Motor neuron (in vitro differentiated cells): ENCODE measurements at places on chromosomes 12 and 14. TPM values are rescaled to one million over a fixed set of nuclear protein-coding genes. Genes with fewer than 3 reads are reported as not detected.

- ATAC-seq, result no peak
Observed at GRCh38 chr14:78644824-78645559, 474.8 kb downstream of the NRXN3 start.

DNA sequence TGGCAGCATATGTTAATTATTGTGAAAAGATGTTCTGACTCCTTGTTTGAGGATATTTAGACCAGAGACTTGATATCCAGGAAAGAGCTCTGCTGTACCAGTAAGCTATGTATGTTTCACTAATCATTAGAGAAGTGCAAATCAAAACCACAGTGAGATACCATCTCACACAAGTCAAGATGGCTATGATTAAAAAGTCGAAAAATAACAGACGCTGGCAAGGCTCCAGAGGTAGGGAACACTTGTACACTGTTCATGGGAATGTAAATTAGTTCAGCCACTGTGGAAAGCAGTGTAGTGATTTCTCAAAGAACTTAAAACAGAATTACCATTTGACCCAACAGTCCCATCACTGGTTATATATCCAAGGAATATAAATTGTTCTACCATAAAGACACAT is 171.6 kb downstream of the DPY19L2 start:
- ATAC-seq, result no peak

GRCh38 chr12:46260124-46260912 is 8.5 kb downstream of the SLC38A1 start:
- ATAC-seq, result peak; percentile 67

DNA sequence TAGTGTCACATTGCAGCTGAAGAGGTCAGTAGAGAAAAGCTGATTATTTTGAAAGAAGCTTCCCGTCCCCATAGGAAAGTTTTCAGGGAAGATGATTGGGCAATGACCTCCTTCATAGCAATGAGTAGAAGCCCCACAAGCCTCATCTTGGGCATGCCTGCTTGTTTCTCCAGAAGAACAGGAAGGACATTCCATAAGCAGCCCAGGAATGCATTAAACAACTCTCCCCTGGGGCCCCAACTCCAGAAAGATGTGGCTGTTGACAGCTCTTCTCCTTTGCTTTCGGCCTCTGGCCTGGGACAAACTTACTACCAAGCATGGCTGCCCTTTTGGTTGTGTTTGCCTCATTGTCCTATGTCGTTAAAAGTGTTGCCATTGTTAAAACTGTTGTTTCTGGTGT is 5.7 kb upstream of the VDR start:
- ATAC-seq, result no peak

DNA sequence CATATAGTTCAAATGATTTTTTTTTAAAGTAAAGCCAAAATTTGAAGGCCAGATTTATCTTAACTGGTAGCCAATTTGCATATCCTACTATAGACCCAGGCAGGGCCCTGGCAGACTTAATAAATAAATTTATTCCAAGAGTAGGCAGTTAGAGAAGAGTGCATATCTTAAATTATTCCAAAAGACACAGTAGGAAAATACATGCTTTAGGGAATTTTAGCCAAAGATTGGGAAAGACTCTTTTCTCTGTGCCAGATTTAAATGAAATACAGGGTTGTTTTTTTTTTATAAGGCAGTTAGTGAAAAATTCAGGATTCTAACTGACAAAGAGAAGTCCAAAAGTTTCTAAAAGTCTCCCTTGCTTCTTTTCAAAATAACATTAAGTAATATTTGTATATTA is 65.5 kb downstream of the ST8SIA1 start:
- no peak for ATAC-seq

DNA sequence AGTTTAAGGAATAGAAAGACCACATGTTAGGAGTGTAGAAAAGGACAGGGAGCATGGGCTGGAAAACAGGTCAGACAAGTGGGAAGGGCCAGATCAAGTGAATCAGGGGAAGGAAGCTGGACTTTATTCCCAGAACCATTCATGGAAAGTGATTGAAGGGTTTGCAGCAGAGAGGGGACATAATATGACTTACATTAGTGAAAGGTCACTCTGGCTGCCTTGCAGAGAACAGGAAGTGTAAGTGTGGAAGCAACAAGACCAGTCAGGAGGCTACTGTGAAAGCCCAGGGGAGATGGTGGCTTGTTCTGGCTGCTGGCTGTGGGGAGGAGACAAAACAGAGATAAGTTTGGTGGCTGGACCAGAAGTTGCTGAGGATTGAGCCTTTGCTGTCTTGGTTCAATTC is 69.1 kb downstream of the VCPKMT start:
- no peak for ATAC-seq

DNA sequence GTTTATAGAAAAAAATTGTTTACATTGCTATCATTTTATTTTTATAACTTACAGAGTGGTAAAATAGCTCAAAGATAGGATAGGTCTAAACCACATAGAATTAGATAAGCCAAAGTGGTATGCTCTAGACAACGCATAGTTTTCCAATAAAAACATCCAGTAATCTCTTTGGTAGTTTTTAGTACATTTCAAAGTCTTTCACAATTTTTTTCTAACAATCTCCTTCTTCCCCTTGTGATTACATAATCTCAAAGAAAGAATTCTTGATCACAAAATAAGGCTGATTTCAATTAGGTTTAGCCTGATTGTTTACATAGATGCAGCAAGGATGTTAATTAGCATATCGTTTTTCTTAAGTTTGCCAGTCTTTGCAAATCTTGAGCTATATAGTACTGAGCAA is 460.0 kb downstream of the FUT8 start:
- peak; percentile 15 for ATAC-seq

DNA sequence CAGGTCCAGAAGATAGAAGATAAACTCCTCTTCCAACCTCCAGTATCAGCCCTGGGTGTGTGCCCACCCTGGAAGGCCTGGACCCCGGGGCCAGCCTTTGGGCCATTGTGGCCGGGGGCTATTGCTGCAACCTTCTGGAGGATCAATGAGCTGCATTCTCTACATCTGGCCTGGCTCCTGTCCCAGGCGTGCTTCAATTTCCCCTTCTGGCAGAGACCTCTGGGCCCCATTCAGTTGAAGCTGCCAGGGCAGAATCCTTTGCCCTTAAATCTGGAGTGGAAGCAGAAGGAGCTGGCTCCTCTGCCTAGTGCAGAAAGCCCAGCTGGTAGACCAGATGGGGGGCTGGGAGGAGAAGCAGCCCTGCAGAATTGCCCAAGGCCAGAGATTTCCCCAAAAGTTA is 10.0 kb downstream of the NYNRIN start:
- no peak for ATAC-seq

DNA sequence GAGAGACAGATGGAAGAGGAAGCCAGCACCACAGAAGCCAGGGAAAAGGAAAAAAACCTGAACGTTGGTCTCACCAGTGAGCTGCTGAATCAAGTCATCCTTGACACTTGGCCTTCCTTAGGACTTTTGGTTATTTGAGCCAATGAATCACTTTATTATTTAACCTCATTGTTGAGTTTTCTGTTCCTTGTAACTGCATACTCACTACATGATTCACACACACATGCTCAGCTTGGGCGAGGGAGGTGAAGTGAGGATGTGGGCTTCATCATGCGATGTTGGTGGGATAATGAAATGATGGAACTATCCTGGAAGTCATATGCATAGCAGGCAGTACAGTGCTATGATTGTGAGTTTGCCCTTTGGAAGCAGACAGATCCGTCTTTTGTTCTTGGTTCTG is 40.6 kb upstream of the RPH3A start:
- ATAC-seq, result no peak

DNA sequence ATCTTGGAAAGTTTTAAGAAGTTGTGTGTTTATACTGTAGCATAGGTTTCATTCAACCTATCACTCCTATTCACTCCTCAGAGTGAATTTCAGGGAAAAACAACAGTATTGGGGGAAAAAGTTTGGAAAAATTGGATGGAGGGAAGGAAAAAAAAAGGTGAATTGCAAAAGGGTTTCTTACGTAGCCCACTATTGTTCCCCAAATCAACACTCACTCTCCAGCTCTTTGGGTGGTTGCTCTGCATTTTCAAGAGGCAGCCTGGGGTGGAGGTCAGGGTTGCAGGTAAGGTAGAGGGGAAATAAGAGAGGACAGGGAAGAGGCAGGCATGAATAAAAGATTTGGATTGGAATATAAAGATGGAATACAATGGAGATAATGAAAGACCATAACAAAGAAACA is 42.3 kb downstream of the BORCS5 start:
- no peak for ATAC-seq

DNA sequence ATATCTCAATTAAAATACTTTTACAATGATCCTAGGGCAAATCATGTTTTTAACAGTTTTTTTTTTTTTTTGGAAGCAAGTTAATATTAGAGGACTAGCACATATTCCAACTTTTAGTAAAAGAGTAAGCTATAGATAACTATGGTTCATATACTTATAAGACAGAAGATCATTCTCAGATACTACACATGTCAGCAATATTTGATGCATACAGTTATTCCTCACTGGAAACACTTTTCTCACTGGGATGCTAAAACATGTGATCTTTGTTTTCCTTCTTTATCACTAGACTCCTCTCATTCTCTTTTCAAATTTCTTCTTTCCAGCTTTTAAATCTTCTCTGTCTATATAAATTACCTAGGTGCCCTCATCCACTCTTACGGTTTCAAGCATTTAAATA is 1020.4 kb upstream of the FBXO33 start:
- ATAC-seq, result no peak

The MYL6B gene
- total RNA-seq, result 188 and 217 TPM in 2 replicates
